Lung (tissue), 17 donors: ENCODE measurements at places on chromosomes 5 and 9.

DNA sequence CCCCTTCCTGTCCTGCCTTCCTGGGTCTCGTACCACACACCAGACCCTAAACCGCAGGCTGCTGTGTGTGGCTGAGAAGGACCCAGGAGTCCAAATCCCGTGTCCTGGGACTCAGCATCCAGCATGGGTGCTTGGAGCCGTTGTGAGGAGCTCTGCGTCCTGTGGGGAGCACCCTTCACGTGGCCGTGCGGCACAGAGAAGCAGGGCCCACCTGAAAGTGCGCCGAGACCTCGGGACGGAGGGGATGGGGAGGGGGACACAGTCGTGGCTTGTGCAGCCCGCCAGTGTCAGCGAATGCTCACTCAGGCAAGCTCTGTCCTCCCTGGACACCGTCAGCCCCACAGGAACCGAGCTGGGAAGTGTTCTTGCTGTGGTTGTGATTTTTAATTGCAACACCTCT, 244.6 kb downstream of the CACNA1B start:
- no peak for DNase-seq

DNA sequence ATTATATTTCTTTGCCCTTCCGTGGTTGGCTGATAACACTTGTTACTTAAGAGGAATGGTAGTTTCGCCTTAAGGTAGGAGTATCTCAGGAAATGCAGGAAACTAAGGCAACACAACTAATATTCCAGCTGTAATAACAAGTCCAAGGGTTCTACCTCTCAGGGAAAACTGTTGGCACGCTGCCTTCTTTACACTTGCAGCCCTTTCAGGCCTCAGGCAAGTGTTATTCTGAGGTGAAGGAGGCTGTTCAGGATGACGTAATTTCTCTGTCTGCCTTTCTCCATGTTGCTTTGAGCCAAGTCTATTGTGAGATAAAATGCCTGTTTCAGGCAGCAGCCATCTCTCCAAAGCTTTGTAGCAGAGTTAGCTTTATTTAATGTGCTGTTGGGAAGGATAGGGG, 38.0 kb downstream of the VCAN start:
- peak; percentile 76 for DNase-seq

DNA sequence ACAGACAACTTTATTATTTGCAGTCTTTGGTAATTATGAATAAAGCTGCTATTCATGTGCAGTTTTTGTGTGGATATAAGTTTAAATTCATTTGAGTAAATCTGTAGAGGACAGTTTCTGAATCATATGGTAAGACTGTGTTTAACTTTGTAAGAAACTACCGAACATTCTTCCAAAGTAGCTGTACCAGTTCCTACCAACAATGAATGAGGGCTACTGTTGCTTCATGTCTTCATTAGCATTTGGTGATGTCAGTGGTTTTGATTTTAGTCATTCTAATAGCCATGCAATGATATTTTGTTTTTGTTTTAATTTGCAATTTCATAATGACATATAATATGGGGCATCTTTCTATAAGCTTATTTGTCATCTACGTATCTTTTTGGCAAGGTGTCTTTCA, 501.3 kb upstream of the RORB start:
- no peak for DNase-seq

GRCh38 chr5:56543441-56544388, 271.6 kb upstream of the MAP3K1 start:
- DNase-seq: no peak

DNA sequence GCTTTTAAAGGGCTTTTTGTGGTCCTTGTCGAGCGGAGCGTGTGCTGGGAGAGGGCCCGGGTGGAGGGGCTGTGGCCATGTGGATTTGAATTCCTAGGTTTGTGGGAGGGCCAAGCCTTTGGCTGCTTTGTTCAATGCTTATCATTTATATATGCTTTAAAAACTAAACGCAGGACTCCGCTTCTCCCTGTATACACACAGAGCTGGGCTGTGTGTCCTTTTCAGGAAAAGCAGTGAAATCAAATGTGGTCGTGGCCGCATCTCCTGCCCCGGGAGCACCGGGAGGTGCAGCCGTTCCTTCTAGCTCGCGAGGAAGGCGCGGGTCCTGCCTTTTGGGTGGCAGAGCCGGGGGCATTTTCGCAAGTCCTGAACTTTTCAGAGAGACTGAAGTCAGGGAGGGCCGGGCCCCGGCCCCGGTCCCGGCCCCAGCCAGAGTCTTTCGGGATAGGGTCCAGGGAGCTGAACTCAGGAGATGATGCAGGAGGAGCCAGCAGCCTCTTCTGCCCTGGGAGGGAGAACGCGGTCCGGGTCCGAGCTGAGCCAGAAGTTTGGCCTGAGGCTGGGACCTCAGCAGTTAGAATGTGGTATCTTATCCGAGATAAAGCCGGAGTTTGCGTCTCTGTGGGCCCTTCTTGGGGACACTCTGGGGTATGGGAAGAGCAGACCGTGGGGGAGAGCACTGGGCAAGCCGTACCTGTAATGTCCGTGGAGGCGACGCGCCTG, 158.8 kb downstream of the C9orf152 start:
- DNase-seq: peak; percentile 72

DNA sequence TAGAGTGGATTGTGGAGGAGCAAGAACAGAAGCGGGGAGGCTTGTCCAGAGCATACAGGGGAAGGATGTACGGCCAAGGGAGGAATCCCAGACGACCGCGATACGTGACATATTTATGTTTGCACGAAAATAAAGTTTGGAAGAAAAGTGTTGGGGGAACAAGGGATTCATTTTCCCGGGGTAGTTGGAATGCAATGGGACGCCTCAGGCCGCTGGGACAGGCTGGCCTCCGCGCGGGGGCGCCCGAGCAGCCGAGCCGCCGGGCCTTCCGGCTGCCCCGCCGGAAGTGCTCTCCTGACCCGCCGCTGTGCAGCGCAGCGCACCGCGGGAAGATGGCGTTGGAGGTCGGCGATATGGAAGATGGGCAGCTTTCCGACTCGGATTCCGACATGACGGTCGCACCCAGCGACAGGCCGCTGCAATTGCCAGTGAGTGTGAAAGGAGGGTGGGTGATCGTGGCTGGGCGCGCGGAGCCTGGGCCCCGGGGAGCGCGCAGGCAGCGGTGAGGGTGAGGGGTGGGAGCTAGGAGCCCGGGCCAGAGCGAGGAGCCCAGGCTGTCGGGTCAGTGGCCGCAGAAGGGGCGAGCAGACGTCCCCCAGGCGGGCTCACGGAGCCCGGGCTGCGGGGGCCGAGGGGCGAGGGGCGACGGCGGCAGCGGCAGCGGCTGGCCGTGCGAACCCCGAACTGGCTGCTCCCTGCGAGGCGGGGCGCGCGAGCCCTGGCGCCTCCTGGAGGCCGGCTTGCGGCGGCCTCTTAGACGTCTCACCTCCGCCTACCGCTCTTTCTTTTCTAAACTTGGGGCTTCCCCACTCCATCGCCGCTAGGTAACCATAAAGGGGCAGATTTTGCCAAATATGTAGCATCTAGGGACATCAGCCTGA, at the start of gene PHAX:
TSS of gene PHAX (plus strand) at position 317 of the 881 bp plus-strand sequence. CDS start at position 333, 16 bp downstream.
- peak; percentile 86 for DNase-seq

GRCh38 chr5:172906436-172906835, 52.8 kb upstream of the RPL26L1 start:
- DNase-seq: no peak

DNA sequence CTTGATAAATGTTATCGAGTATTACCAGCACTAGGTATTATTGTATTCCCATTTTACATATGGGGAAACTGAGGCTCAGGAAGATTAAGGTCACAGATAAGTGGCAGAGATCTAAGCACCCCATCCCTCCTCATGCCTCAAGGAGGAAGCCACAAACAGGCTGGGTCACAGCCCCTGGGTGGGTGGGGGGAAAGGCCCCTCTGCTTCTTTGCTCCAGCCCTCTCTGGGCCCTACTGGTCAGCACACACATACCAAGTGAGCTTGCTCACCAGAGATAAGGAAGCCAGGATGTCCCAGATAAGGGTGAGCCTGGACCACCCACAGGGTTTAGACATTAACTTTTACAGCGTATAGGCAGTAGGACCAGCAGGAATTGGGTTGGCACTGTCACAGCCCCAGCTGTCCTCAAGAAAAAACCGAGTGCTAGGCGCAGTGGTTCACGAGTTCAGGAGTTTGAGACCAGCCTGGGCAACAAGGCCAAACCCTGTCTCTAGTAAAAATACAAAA, 45.3 kb downstream of the STK10 start:
- no peak for DNase-seq

GRCh38 chr9:128419061-128419925, 1.4 kb upstream of the CERCAM start:
- DNase-seq: peak; percentile 75

GRCh38 chr5:307306-307705, 14.2 kb upstream of the AHRR start:
- no peak for DNase-seq

GRCh38 chr5:109468737-109469420, 59.1 kb upstream of the PJA2 start:
- peak; percentile 97 for DNase-seq

GRCh38 chr5:96615223-96615622, 47.0 kb upstream of the CAST start:
- DNase-seq: no peak

GRCh38 chr9:128293091-128293490, 17.0 kb downstream of the SWI5 start:
- no peak for DNase-seq

GRCh38 chr5:127133071-127133470, 59.8 kb upstream of the C5orf63 start:
- no peak for DNase-seq
